Fibroblast of lung (primary cell): ENCODE measurements at places on chromosomes 16 and 17. TPM values are rescaled to one million over a fixed set of nuclear protein-coding genes. Genes with fewer than 3 reads are reported as not detected.

DNA sequence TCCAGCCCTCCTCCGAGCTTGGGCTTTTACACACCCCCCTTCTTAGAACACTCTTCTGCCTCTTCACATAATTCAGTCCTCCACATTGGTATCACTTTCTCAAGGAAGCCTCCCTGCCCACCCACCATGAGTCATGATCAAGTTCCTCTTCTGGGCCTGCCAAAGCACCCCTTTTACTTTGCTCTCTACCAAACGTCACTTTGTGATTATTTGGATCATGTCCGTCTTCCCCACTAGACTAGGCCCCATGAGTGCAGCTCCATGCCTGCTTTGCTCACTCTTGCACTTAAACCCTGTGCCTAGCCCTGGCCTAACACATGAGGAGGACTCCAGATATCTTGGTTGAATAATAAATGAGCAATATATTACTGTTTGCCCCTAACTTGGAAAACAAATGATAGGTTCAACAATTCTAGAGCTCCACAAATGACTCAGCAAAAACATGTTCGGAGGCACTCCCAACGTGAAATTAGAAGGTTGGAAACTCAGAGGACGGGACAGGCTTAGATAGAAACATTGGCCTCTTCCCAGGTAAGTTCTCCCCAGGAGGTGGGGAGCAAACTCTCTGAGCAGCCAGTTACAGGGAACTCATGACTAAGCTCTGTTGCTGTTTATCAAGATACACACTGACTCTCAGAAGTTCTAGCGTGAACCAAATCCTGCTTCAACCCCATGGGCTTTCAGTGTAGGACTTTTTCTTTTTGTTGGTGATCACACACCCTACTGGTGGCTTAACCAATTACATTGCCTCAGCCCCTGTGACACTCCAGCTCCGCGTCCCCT is 28.3 kb downstream of the G6PC1 start:
- H3K27ac ChIP-seq, result peak overlapping the region; percentile 1
- H3K27me3 ChIP-seq, result no peaks in the 10 kb centered on the region
- peak; percentile 90 for DNase-seq
- H3K4me1 ChIP-seq, result no peaks in the 10 kb centered on the region
- no peaks in the 10 kb centered on the region for H3K36me3 ChIP-seq

- H3K27ac ChIP-seq, result no peak overlapping the region
- no peak overlapping the region for H3K4me3 ChIP-seq
- DNase-seq, result no peak
- H3K27me3 ChIP-seq, result no peaks in the 10 kb centered on the region
- H3K36me3 ChIP-seq, result peaks cover 3% of the 10 kb centered on the region
These were observed 3.2 kb downstream of the PITPNA start for GRCh38 chr17:1559047-1560043.

Gene GPR179
- under 0.01 TPM in 2 replicates for total RNA-seq

Gene WDR59
- 14.9 and 16.0 TPM in 2 replicates for total RNA-seq

Gene SPIRE2
- total RNA-seq, result 2.6 and 3.8 TPM in 2 replicates
